ENCODE measurements at places on chromosomes 12 and 14. TPM values are rescaled to one million over a fixed set of nuclear protein-coding genes. Genes with fewer than 3 reads are reported as not detected.

GRCh38 chr12:50059440-50060119 is 2.2 kb downstream of the ASIC1 start:
- DNase-seq, result peak; percentile 80

DNA sequence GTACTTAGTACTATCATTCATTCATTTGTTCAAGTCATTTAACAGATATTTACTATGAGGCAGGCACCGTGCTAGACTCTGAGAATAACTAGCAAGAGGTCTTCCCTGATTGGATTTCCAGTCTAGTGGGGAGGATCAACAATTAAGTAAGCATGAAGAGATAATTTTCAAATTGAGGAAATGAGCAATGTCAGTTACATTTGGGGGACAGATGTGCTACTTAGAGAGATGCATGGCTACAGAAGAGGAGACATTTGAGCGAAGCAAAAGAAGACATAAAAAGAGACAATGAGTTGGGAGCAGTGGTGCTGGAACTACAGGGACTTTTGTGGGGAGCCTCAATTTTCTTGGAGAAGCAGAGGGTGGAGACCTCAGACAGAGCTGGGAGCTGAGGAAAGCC is 7.7 kb downstream of the KCNA5 start:
- no peak for DNase-seq

GRCh38 chr14:70803321-70804310 is 5.7 kb downstream of the MAP3K9 start:
- no peak for DNase-seq

GRCh38 chr12:100721169-100721568 is 73.4 kb upstream of the ANO4 start:
- no peak for DNase-seq

DNA sequence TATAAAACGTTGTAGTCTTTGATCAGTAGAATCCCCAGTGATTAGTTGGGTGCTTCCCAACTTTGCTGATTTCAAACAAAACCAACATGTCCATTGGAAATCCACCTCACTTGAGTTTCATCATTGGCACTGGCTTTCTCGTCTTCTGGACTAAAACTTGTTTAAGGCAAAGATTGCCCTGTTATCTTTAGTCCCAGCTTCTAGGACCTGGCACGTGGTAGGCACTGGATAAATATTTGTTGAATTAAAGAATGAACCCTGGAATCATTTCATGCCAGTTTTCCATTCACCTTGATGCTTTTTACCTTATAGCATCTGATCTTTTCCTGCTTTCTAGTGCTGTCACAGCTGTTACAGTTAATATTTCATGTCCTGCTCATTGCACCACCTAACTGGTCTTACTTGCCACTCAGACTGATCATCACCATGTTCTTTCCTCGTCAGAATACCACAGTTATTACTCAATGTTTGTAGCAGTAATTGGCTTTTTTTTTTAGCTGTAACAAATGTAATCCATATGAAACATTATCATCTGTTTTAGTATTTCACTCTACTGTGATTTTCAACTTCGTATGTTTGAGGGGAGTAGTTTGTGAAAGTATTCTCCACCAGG is 7.3 kb upstream of the C12orf50 start:
- DNase-seq, result no peak

DNA sequence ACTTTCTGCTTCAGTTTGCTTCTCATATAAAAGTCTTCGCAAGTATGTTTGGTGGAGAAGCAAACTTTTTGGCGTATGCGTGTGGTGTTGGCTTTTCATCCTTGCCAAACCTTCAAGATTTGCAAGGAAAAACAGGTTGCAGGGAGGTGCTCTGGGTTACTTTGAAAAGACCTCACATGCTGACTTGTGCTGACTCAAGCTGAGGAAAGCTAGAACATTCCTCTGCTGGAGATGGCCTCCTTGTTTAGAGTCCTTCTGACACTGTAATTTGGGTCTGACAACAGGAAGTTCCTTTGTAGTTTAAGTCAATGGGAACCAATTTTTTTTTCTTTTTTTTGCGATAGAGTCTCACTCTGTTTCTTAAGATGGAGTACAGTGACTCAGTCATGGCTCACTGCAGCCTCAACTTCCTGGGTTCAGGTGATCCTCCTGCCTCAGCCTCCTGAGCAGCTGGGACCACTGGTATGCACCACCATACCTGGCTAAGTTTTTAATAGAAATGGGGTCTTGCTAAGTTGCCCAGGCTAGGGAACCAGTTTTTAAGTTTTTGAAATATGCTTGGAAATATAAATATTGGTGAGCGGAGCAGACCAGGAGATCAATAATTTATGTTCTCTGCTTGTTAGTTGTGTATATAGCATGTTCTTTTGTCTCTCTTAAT is 2.6 kb upstream of the ACACB start:
- DNase-seq, result no peak

DNA sequence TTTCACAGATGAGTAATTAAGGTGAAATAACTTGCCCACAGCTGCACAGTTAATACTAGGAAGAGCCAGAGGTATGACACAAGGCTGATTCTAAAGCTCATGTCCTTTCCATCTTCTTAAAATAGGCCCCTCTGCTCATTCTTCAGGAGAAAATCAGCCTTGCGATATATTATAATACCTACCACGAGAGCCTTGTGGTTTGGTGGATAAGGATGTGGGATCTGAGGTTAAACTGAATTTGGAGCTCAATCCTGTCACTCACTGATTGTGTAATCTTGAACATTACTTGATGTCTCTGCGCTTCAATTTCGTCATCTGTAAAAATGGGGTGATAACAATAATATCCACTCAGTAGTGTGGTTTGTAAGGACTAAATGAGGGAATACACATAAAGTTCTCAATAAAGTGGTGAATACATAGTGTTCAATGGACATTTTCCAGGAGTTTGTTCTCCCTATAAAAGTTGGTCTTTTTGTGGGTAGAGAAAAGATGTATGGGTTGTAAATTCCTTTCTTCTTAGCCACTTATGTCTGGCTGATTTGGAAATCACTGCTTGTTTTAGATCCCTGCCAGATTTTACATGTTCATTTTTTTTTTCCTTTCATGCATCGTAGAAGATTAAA is 25.1 kb upstream of the ATP2B1 start:
- DNase-seq, result no peak

DNA sequence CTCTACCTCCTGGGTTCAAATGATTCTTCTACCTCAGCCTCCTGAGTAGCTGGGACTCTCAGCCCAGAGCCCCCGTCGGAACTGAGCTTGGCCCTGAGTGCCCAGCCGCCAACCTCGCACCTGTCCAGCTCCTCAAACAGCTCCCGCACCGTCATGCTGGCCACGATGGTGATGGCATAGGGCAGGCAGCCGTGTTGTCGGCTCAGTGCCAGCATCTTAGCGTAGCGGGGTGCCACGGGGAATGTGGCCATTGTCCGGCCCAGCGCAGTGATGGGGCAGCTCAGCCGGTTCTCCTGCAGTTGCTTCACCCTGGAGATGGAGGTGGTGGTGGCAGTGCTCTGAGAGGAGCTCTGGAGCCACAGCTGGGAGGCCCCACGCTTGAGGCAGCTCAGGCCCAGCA is 32.4 kb downstream of the DHX37 start:
- DNase-seq, result no peak

- no peak for DNase-seq
Measured at GRCh38 chr12:5440978-5441377, 9.1 kb downstream of the NTF3 start.

GRCh38 chr12:72586456-72586855 is 314.3 kb downstream of the TRHDE start:
- no peak for DNase-seq

DNA sequence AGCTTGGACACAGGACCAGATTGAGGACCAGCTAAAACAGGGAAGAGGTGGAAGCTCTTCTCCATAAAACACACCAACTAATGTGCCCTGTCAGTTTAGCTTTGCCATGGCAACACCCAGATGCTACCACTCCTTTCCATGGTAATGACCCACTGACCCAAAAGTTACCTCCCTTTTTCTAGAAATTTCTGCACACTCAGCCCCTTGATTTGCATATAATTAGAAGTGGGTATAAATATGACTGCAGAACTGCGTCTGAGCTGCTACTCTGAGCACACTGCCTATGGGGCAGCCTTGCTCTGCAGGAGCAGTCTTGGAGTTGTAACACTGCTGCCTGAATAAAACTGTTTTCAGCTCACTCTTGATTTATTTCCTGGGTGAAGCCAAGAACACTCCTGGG is 3.2 kb upstream of the TDG start:
- DNase-seq, result no peak

- no peak for DNase-seq
Measured at GRCh38 chr12:124549629-124550028, 17.8 kb downstream of the NCOR2 start.

GRCh38 chr14:100363053-100363452 is 39.9 kb downstream of the SLC25A47 start:
- no peak for DNase-seq

DNA sequence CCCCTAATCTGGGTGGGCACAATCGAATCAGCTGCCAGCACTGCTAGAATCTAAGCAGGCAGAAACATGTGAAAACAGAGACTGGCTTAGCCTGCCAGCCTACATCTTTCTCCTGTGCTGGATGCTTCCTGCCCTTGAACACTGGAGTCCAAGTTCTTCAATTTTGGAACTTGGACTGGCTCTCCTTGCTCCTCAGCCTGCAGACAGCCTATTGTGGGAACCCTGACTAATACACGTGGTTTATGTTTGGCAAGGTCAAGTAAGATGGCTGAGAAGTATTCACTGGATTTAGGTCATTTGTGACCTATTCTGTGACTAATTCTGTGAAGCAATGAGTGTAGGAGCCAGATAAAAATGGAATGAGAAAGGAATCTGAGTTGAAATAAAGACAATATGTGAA is 11.0 kb downstream of the GPR135 start:
- no peak for DNase-seq

DNA sequence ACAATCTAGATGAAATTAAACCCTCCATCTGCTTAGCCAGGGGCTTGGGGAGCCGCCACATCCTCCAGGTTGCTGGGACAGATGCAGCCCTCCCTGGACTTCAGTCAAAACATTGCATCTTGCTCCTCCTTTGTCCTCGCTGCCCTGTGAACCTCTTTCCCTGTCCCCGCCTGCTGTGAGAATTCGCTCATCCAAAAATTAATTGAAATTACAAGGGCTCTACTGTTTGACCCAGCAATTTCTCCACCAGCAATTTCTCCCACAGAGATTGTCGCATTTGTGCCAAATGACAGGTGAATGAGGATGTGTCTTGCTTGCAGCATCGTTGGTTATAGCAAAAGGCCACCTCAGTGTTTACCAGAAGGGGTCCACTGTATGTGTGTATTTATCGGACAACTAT is 5.0 kb upstream of the POP5 start:
- no peak for DNase-seq

GRCh38 chr12:75099210-75099609 is 110.4 kb downstream of the KCNC2 start:
- DNase-seq, result no peak

GRCh38 chr12:40183715-40184114 is 41.1 kb upstream of the LRRK2 start:
- no peak for DNase-seq

DNA sequence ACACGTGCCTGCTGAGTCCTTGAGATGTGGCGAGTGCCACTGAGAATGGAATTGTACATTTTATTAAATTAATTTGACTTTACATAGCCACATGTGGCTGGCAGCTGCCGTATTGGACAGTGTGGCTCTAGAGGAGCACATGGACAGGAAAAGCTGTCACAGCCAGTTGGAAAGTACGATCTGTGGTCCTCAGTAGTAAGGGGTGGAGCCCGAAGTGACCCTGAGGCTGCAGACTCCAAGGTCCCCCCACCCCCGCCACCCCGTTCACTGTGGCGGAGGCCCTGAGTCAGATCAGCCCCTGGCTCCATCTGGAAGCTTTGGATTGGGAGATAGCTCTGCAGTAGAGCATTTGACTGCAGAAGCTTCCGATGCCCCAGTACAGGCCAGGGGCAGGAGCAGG is 25.8 kb upstream of the BEGAIN start:
- no peak for DNase-seq

GRCh38 chr14:38256533-38256840 is 594 bp upstream of the CLEC14A start:
- no peak for DNase-seq

DNA sequence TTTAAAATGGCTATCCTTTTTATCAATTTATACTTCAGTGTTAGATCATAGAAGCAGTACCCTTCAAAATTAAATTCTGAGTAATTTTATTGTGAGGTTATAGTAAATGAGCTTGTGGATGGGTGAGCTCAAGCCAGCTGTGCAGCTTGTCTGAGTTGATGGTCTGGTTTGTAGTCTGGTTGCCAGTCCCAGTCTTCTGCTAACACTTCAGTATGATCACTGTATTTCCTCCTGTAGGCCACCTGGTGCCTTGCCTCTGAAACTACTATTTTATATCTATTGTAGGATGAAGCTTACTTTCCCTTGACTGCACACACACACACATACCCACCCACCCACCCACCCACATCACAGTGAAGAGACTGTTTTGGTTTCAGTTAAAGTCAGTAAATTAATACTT is 496.4 kb downstream of the PCNX1 start:
- peak; percentile 31 for DNase-seq

DNA sequence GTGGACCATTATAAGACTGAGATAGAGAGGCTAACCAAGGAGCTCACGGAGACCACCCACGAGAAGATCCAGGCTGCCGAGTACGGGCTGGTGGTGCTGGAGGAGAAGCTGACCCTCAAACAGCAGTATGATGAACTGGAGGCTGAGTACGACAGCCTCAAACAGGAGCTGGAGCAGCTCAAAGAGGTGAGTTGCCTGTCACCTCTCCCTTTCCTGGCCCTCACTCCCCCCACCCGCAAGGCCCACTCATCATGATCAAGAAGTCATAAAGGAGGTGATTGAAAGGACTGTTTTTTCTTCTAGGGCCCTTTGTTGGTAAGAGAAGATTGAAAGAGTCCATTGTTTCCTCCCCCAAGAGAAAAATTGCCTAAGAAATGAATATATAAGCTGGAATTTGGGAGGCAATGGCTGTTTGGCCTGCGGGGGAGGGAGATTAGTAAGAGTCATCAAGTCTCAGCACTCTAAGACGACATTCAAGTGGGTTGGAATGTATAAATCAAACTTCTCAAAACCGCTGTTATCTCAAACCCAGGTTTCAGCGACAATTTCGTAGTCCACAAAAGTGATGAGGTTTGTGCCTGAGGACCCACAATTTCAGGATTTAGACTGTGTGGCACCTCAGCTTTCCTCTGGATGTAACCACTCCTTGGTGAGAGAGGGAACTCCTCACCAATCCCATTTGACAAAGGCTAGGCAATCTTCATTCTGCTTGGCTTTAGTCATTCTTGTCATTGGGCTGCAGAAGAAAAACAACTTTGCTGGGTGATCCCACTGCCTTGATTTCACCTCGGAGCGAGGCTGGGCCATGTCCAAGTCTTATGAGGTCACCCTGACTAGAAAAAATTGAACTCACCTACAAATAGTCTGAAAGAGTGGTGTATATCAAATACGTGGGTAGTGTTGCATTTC is 966 bp downstream of the BICD1 start:
- peak; percentile 65 for DNase-seq

- no peak for DNase-seq
Measured at GRCh38 chr12:114974826-114975639, 291.1 kb upstream of the TBX3 start.

GRCh38 chr12:67562513-67563287 is 85.8 kb upstream of the DYRK2 start:
- DNase-seq, result no peak

- DNase-seq, result peak; percentile 69
Measured at GRCh38 chr12:6039894-6040601, 84.4 kb downstream of the VWF start.

- no peak for DNase-seq
Measured at GRCh38 chr12:94767956-94768355, 117.6 kb upstream of the TMCC3 start.

TAS2R20 gene
- 0.54 TPM for total RNA-seq

PRKD1 gene
- total RNA-seq, result not detected

SLC6A13 gene
- total RNA-seq, result not detected

RDH16 gene
- 0.69 TPM for total RNA-seq

GZMB gene
- 811 TPM for total RNA-seq

SERPINA9 gene
- total RNA-seq, result not detected

MDM2 gene
- total RNA-seq, result 165 TPM

CLEC4D gene
- not detected for total RNA-seq

SLC10A1 gene
- total RNA-seq, result not detected

PRPH gene
- total RNA-seq, result not detected
